Bone marrow (tissue), 2 donors: ENCODE measurements at places on chromosomes 1 and 21.

- DNase-seq: no peak
Measured at GRCh38 chr1:84918726-84919336, 25.8 kb upstream of the LPAR3 start.

- DNase-seq: peak; percentile 43
Measured at GRCh38 chr21:34890724-34891612, 158.1 kb downstream of the RUNX1 start.

GRCh38 chr1:248849637-248850036 lies 9.2 kb downstream of the ZNF692 start:
- DNase-seq: no peak

GRCh38 chr1:2125350-2126211 lies 69.0 kb downstream of the FAAP20 start:
- no peak for DNase-seq

GRCh38 chr1:208243527-208243966 lies 637 bp downstream of the PLXNA2 start:
- DNase-seq: no peak

DNA sequence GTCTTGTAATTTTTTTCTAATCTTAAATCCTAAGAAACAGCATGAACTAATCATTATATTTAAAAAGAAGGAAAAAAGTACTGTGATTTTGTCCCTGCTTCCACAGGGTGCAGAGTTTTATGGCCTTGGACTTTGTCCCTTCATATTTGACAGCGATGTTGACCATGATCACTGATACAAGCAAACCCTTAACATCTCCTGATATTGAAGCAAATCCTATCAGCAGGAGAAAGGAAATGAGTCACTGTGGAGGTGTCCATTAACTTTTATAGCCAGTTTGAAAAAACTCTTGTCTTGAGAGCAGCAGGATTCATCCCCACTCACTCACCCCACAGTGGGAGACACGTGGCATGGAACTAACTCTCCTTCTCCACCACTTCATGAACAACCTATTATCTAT lies 5.1 kb upstream of the REG4 start:
- DNase-seq: no peak

DNA sequence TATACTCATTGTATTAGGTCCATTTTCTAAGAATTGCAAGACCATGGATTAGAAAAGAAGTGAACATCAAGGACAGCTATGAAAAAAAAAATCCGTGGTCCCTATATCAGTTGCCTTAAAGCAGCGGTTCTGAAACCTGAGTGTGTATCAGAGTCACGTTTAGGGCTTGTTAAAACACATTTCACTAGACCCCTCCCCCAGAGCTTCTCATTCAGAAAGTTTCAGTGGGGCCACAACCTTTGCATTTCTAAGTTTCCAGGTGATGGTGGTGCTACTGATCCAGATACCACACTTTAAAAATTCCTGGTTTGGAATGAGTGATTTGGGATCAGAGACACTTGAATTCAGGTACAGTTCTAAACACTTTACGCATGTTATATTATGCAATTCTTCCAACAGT lies 96.1 kb upstream of the PRMT6 start:
- DNase-seq: no peak

DNA sequence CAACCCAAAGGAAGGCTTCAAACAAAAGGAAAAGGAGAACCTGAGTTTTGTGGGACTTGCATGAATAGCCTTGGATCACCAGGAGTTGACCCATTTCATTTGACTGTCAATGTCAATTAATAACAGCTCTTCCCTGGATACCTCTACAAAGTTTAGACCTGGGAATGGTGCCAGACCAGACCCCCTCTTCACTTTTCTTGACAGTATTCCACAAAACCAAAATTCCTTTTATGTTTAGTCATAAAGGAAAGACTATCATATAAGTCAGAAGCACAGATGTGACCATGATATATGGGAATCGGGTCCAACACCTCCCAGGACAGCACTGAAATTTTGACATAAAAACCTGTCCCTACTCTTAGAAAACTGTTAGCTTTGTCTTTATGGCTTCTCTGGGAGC lies 191.8 kb downstream of the LYPLAL1 start:
- no peak for DNase-seq

DNA sequence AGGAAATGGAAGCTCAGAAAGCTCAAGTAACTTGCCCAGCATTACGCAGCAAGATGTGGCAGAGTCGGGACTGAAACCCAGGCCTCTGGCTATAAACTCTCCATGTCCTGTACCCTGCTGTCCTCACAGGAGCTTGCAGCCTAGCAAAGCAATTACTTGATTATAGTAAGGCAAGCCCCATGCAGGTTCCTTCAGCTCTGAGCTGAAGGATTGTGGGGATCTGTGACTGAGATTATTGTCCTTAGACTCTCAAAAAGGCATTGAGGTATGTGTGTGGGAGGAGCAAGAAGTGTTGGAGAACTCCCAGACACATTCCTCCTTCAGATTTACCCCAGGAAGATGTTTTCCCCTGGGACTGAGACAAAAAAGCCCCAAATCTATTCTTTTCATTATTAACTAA lies 124.0 kb upstream of the SPATA6 start:
- no peak for DNase-seq

DNA sequence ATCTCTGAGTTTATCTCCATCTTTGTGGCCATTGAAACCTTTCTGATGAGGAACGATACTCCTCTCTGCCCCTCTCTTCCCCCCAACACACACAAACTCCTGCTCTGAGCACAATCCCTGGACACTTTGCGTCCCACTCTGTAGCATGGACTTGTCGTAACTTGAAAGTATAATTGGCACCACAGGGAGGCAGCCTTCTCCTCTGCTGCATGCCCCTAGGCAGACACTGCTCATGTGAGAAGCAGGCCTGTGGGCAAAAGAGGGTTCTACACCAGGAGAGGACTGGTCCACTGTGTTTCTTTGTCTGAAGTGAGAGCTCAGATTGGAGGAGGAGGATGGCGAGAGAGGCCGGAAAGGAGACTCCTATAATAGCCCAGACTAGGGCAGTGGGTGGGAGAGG lies 3.8 kb upstream of the PARS2 start:
- no peak for DNase-seq

DNA sequence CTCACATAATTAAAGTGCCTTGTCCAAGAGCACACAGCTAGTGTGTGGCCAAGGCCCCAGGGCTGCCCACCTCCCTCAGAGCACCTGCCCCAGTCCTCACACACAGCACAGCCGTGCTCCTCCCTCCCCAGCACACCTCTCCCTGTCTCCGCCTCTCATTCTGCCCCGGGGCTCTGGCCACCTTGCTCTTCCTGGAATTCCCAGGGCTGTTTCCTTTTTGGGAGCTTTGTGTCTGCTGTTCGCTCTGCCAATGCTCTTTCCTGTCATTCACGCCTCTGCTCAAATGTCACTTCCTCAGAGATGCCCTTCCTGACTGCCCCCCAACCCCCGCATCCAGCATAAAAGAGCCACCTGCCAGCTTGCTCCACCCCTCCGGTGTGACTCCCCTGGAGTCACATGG lies 13.3 kb downstream of the SLC6A17 start:
- no peak for DNase-seq

- DNase-seq: no peak
Measured at GRCh38 chr1:43286115-43286514, 734 bp upstream of the C1orf210 start.

DNA sequence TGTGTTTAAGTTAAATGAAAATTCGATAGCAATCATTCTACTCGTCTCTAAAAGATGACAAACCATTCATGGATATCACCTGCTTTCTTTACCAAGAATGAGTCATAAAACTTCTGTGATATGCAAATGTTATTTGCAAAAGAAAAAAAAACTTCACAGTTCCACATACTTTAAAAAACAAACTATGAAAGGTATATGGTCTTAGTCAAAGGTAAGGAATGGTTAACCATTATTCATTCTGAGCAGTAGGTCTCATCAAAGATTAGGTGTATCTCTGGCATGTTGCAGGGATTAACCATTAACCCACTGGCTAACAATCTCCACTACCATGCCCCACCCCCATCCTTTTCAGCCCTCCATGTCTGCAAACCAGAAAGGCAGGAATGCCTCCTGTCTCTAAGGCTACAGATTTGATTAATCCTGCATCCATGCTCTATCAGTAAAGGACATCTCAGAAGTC lies 44.4 kb downstream of the PTPN14 start:
- no peak for DNase-seq

DNA sequence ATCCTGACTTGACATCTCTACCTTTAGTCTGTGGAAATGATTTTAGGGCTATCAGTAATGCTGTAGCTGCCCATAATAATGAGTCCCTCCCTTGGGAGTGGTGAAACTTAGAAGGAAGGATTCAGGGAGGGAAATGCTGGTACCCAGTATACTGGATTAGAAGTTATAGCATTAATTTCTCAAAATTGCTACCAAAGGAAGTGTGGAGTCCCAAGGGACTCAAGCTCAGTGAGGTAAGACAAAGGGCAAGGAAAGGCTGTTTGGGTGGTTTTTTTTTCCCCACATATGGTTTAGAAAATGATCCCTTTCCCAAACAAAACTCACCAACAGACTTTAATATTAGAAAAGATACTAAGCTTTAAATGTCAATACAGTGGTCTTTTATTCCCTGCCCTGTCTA lies 99.9 kb downstream of the CD247 start:
- no peak for DNase-seq

DNA sequence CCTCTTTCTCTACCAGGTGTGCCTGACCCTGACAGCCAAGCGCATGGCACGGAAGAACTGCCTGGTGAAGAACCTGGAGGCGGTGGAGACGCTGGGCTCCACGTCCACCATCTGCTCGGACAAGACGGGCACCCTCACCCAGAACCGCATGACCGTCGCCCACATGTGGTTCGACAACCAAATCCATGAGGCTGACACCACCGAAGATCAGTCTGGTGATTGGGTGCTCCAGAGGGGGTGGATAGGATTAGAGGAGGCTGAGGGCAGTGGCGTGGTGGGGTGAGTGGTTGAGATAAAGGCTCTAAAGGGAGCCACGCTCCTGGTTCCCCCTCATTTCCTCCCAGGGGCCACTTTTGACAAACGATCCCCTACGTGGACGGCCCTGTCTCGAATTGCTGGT lies 13.1 kb downstream of the ATP1A2 start:
- DNase-seq: no peak
